ENCODE measurements at places on chromosomes 1 and 21.

GRCh38 chr1:51623025-51623424, 6.1 kb downstream of the OSBPL9 start:
- no peak for DNase-seq

DNA sequence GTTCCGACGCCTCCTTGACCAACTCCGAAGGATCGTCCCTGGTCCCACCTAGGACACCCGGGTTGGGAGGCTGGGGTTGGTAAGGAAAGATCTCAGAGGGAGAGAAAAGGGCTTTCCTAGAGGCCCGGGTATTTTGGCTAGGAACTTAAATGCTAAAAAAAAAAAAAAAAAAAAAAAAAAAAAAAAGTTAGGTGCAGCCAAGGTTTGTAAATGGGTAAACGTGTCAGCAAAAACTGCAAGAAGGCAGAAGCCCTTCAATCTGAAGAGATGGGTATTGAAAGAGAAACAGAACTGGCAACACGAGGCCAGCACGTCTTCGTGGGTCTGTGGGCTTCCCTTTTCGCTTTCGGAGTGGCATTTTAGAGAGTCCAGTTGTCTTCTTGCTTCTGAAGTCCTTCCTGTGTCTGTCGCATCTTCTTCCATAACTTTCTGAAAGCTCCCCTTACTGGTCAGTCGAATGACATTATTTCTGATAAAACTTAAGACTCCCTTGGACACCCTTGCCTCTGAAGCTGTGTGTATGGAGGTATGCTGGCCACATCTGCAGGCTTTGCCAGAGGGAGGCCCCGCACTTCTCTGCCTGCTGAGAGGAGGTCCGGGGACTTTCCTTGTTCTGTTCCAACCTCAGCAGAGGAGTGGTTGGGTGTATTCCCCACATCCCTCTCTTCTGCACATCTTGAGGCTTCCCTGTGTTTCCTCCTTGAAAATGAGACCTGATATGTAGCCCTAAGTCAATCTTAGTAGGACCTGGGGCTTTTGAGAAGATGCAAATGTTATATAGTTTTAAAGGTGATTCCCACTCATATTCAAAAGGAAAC, 745 bp downstream of the RCSD1 start:
- DNase-seq = no peak

- DNase-seq = peak; percentile 51
These were observed 200.0 kb downstream of the MATN1 start for GRCh38 chr1:30523055-30524020.

DNA sequence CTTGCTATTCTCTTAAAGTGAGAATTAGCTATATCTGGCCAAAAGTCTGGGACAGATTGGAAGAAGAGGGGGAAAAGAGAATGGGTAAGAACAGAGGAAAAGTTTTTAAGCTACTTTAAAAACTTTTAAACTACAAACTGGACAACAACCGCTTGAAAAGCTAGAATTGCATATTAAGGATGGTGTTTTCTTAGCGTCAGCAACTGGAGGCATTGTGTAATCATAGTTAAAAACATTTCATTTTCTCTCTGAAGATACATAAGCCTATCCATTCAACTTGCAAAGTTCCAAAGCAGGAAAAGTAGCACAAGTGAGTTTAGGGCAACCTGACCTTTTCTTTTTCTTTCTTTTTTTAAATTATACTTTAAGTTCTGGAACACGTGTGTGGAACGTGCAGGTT, 10.9 kb downstream of the PBX1 start:
- no peak for DNase-seq
